ENCODE measurements at places on chromosomes 7 and 10.

DNA sequence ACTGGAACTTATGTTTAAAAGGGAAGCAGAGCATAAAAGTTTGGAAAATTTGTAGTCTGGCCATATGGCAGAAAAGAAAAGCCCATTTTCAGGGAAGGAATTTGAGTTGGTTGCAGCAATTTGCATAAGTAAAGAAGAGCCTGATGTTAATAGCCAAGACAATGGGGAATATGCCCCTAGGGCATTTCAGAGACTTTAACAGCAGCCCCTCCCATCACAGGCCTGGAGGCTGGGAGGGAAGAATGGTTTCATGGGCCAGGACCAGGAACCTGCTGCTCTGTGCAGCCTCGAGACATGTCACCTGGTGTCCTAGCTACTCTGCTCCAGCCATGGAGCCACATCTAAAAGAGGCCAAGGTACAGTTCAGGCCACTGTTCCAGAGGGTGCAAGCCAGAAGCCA is 35.3 kb downstream of the HTR7 start:
- no peak for DNase-seq

DNA sequence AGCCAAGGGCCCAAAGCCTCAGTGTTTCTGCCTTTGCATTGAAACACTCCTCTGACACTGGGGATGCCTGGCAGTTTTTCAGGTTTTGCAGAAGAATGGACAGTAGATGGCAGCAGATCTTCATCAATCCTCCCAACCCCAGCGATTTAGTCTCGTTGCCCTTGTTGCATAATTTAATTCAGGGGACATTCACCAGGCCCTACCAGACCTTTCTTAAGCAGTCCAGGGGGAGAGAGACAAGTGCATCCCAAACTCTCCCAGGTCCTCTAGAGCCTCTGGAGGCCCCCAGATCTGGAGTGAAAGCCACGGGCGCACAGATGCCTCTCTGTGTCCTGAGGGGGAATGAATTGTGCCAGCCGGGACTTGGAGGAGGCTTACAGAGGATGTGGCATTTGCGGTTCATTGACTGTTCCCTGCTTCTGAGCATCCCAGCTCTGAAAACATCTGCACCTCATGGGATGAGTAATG is 29.6 kb downstream of the MINDY4 start:
- peak; percentile 79 for DNase-seq

DNA sequence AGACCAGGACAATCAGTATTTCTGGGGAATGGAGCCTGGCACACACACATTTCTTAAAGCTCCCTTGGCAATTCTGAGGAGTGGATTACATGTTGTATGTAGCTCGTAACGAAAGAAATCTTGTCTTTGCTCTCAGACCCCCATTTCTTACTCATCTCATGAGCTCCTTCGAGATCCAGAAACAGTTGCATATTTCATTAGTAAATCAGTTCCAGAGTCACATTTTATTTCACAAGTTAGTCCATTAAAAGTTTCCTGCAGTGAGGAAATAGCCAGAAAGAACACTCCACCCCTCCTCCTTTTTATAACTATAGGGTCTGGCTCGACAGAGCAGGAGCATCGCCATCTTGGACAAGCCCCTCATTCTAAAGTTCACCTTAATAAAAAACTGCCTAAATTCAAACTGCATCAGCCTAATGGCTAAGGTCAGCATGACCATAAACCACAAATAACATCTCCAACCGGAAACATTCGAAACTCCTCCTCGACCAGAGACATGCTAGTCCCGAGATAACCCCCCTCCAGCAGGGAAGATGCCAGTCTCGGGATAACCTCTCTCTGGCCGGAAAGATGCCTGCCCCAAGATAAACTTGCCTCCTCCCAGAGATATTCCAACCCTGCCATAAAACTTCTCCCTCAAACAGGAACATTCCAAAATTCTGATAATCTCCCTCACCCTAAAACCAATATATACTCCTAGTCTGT is 7.4 kb downstream of the EGFR start:
- DNase-seq: no peak

DNA sequence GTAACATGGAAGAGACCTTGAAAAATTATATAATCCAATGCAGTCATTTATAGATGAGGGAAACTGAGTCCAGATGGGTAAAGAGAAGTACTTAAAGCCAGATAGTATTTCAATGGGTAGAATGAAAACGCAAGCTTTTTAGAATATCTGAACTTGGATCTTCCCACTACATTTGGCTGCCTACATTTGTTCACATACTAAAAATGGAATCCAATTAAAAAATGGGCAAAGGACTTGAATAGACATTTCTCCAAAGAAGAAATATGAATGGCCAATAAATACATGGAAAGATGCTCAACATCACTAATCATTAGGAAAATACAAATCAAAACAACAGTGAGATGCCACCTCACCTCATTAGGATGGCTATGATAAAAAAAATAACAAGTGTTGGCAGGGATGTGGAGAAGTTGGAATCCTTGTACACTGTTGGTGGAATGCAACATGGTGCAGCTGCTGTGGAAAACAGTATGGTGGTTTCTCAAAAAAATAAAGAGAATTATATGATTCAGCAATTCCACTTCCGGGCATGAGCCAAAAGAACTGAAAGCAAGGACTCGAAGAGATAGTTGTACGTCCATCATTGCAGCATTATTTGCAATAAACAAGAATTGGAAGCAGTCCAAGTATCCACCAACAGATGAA is 188.0 kb downstream of the FRMD4A start:
- DNase-seq: no peak

DNA sequence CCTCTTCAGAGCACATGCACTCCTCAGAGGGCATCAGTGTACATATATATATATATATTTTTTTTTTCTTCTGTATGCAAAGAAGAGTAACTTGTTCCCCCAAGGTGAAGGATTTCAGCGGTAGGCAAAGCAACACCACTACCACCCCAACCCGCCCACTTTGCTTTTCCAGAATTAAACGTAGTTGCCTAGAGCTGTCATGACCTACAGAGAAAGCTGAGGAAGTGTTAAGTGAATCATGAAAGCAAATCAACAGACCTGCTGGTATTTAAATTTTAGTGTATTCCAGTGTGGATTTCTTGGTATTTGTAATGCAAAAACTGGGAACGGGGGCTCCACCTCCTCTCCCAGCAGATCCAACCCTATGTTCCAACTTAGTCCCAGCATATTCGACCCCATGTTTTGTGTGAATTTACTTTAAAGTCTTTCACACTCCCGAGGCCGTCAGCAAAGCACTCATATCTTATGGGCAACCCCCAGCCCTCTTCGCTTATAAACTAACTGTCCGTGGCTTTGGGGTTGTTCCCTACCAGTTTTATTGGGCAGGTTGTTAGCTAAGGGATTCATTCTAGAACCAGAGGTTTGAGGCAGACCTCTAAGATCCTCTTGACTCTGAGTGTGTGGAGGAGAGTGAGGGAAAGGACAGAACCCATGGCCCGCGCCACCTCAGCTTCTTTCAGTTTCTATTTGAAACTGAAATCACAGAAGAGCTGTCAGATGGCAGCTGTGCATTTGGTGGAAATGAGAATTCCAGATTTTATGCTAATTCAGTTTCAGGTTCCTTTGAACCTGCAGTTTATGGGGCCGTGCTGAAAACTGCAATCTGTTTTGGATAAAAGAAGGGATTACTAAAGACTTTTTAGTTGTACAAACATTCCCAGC is 450.2 kb upstream of the GALNT17 start:
- no peak for DNase-seq
